Stimulated activated CD8-positive, alpha-beta memory T cell treated with anti-CD3 and anti-CD28 coated beads, Interleukin-4, amount 100 ng/mL, for 4 hours (primary cell): ENCODE measurements at places on chromosomes 12 and 14.

DNA sequence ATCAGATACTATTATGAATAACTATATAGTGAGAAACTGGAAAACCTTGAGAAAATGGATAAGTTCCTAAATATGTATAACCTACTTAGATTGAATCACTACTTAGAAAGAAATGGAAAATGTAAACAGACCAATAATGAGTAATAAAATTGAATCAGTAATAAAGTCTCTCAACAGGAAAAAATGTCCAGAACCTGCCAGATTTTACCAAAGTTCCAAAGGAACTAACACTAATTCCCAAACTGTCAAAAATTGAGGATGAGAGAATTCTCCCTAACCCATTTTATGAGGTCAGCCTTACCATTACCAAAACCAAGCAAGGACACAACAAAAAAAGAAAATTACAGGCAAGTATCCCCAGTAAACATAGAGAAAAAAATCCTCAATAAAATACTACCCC is 272.0 kb downstream of the RPAP3 start:
- no peak for DNase-seq

- no peak for DNase-seq
These were observed 8.6 kb upstream of the STRAP start for GRCh38 chr12:15873556-15873955.

- peak; percentile 46 for DNase-seq
These were observed 99.6 kb downstream of the RIN3 start for GRCh38 chr14:92613008-92613658.

DNA sequence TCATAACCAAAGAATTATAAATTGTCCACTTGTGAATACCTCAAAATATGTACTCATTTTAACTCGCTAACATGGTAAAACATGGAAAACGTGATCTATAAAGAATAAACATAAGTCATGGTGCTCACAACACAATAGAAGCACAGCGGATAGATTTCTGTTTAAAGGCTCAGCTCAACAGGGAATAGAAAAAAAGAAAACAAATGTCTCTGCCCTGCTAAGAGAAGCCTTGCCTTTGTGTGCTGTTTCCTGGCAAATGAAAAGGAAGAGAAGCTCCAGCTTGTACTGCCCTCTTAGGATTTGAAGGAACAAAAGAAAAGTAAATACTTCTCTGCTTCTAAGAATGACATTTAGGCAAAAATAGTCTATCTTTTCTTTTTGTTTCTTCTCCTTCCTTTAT is 121.0 kb upstream of the KRR1 start:
- DNase-seq, result no peak

- DNase-seq, result no peak
These were observed 391.8 kb upstream of the PRICKLE1 start for GRCh38 chr12:42981379-42981778.

DNA sequence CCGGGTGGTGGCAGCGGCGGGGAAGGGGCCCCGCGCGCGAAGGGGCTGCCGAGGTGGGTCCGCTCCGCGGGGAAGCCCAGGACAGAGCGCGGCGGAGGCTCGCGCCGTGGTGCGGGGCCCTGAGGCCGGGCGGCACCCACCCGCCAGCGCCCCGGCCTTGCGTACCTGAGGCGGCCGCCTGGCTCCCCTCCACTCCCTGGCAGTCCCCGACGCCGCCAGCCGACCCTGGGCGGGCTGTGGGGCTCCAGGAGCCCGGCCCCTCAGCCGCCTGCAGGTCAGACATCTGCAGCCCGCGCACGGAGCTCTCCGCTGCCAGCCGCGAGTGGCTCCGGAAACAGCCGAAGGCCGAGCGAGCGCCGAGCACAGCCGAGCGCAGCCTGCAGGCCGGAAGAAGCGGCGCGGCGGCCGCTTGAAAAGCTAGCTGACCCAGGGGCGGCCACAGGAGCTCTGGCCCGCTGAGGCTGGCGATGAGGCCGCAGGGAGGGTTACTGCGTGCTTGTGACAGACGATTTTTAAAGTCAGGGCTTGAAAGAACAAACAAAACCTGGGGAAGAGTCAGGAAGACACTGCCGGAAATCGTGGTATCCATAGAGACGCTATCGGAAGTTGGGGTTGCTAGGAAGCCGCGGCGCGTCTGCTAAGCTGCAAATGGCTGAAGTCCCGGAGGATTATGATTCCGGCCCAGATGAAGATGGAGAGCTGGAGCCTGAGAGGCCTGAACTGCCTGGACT is at the start of the genes SAMD15 and TMED8:
TSS of gene SAMD15 (plus strand) at position 609 of the 731 bp plus-strand sequence. CDS start at position 649, 40 bp downstream.
TSS of gene TMED8 (minus strand) at position 324 of the 731 bp plus-strand sequence. CDS start at position 283, 41 bp downstream.
- peak; percentile 48 for DNase-seq

DNA sequence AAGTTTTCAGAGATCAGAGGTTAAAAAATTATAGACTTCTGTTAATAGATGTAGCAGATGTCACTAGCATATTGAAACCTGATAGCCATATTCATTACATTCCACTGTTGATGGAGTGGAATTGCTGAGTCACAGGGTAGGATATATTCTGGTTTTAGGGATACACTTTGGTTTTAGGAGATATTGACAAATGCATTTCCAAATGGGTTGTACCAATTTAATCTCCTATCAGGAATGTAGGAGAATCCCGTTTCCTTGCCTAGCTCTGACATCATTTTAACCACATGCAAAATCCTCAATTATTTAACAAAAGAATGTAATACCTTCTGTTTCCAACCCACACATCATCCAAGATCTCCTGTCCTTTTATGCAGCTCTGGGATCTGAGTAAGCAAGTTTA is 30.7 kb upstream of the ESR2 start:
- no peak for DNase-seq

GRCh38 chr14:60965402-60965801 is 15.5 kb downstream of the TRMT5 start:
- DNase-seq, result no peak

DNA sequence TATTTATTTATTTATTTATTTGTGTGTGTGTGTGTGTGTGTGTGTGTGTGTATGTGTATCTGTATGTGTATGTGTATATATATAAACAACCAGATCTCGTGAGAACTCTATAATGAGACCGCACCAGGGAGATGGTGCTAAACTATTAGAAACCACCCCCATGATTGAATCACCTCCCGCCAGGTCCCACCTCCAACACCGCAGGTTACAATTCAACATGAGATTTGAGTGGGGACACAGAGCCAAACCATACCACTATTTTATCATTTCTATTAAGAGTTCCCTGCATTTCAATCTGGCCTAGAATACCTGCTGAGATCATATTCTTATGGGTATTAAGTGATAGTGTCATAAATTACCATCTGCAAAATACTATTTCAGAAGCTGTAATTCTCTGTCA is 243.8 kb upstream of the PLEKHG7 start:
- no peak for DNase-seq

DNA sequence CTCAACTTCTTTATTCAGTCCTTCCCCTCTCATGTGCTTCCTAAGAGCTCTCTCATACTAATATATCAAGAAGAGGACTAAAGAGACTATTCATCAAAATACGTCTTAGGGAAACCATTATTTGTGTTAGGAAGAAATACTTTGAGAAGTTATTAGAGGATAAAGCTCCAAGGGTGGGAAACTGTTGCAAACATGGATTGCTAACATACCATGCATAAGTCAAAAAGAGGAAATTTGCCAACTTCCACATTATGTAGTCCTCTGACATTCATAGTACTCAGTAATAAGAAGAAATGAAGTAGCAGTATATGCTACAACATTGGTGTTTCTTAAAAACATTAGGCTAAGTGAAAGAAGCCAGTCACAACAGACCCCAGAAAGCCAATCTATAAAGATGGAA is 128.8 kb upstream of the CLEC14A start:
- DNase-seq, result no peak

DNA sequence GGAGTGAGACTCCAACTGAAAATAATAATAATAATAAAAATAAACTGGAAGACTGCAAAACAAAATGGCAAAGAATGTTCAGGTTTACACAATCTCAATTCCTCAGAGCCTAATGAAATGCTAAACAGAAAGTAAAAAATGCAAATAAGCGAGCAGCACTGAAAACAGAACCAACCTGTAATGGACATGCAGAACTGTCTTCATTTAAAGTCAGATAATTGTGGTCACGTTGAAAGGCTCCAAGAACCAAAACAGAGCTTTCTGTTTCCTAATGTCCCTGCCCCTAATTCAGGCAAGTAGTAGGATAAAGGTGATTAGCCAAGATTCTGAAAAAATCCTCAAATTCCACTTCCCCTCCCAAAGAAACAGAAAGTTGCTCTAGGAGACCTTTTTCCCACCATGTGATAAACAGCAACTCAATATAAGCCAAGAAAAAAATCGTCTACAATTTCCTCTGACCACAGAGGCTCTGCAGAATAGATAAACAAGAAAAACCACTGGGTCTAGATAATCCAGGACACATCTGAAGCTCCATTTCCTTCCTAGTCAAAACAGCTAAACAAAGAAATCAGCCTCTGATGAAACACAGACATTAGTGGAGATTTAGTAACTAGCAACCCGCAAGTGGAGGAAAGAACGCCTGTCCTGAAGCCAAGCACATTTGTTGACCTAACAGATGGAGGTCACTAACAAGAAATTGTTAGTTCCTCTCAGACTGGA is 3.0 kb downstream of the MIS18BP1 start:
- DNase-seq, result no peak

DNA sequence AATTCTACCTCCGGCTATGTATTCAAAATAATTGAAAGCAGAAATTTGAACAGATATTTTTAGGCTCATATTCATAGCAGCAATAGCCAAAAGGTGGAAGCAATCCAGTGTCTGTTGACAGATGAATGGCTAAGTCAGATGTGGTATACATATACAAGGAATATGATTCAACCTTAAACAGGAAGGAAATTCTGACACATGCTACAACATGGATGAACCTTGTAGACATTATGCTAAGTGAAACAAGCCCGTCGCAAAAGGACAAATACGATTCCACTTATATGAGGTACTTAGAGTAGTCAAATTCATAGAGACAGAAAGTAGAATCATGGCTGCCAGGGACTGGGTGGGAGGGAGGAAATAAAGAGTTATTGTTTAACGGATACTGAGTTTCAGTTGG is 331.6 kb downstream of the PCNX1 start:
- DNase-seq, result no peak

DNA sequence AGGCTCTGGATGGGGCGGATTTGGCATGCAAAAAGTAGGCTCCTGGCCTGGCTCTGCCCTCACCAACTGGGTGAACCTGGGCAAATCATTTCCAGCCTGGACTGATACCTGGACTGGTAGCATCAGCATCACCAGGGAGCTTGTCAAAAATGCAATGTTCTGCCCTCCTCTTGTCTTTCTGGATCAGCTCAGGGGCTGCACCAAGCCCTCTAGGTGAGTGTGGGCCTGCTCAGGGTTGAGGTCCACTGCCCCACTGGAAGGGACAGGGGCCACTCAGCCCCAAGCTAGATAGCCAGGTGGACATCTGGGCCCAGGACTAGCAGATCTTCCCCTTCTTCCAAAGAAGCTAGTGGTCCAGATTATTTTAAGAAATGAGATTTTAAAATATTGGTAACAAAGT is 99.6 kb downstream of the RBM19 start:
- no peak for DNase-seq

DNA sequence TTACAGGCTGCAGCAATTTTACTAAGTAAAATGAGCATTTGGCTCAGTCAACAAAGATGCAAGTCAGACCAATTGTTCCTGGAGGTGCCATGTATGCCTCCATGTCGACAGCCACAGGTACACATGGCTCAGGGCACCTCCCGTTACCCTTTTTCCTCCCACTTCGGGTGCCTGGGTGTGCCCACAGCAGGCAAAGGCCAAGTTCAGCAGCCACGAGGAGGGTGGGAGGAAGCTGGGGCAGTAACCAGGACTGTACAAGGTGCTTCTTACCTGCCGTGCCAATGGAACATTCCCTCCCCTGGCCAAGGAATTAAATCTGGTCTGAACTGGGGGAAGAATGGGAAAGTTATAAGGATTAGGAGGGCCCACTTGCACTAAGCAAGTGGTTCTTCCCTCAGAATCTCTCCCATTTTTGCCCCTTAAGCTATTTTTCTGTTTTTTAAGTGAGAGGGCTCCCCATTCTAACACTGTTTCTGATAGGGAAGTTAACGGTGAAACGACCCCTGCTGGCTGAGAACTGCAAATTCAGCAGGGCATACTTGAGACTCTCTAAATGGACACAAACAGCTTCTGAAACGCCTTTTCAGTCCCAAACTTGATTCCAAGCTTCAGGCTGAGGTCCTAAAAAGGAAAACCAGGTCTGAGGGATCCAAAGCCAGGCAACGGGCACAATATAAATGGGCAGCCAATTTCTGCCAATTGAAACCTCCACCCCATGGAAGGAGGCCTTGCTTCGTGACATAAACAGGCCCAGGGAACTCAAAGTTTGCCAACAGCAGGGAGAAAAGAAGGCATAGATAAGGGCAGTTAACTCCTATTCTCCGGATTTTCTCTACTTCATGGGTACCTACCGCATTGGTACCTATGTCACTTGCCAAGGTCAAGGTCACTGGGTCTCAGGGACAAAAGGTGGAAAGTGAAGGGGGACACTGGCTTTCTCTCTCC is 24.8 kb downstream of the CLECL1 start:
- peak; percentile 33 for DNase-seq

GRCh38 chr14:54490445-54491175 is 1.8 kb upstream of the GMFB start:
- no peak for DNase-seq

DNA sequence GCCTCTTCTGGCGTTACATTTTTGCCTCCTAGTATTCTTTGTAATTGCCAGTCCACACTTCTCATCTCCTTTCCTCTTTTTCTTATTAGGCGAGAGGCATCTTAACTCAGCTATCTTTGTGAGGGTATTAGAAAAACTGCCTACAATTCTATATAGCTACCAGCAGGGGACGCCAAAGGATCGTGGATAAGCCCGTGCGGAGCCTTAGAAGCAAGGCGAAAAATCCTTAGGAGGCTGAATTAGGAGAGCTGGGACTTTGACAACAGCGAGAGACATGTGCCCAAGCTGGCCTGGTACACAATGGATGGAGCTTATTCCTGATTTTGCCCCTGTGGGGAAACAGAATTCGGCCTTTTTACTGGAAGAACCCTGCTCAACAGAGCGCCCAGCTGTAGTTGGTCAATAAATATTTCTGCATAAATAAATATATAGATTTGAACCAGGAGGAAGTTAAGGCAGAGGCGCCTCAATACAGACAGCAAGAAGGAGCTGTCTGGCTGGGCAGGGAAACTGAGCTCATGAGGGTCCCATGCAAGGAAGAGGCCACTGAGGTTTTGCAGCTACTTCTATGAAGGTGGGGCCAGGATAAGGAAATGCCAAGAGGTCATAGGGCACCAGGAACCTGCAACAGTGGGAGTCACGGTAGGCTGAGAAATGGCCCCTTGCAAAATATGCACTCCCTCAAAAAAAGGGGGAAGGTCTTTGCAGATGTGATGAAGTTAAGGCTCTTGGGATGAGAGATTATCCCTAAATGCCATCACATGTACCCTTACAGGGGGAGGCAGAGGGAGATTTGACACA is 14.6 kb upstream of the RBM19 start:
- DNase-seq, result no peak

- DNase-seq, result no peak
These were observed 154.9 kb downstream of the ASCL4 start for GRCh38 chr12:107929436-107929835.
